C1 segment of cervical spinal cord (tissue), 14 donors: ENCODE measurements at places on chromosomes 2 and 18.

- DNase-seq, result no peak
Observed at GRCh38 chr2:6602471-6602870, 263.2 kb downstream of the CMPK2 start.

DNA sequence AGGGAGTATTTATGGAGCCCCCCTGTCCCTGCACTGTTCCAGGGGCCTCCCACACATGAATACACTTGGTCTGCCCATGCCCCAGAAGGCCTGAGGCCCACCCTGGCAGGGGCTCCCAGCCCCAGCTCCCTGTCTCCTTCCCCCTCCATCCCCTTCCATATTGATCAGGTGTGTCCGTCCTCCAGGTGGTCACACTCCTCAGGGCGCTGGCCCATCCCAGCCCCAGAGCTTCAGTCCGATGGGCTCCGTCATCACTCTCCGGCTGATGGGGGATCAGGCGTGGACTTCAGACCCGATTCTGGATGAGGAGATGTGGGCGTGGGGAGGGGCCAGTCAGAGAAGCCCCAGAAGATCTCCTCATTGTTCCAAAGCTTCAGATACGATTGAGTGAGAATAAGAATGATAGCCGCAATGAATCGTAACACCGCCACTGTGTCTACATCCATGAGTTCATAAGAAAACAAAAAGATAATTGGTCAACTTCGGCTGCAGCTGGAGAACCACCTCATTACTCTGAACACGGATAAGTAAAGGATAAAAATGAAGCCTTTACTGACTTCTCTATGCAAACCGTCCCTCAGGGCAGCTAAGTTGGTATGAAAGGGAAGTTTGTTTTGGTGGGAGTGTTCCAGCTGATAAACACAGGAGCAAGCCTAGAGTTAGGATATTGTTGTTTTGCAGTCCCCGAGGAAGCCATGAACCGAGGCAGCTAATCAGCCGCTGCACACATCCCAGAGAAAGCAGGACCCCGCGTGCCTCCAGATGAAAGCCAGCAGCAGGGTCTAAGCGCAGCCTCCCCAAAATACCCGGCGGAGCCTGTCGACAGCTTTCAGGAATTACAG, 279.5 kb downstream of the NDUFA10 start:
- DNase-seq, result no peak

DNA sequence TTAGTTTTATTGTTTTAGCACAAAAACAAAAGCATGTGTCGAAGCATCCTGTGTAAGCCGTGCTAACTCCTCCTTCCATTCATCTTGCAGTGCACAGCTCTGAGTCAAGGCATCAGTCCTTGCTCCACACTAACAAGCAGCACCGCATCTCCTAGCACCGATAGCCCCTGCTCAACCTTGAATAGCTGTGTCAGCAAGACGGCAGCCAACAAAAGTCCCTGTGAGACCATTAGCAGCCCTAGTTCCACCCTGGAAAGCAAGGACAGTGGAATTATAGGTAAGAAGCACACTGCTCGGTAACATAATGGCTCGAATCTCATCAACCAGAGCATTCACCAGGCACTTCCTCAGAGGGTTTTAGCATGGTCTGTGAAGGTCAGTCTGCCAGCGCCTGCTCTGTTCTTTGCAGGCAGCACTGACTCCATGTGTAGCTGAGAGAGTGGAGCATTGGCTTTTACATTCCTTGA, 136.2 kb downstream of the WDSUB1 start:
- DNase-seq, result no peak

DNA sequence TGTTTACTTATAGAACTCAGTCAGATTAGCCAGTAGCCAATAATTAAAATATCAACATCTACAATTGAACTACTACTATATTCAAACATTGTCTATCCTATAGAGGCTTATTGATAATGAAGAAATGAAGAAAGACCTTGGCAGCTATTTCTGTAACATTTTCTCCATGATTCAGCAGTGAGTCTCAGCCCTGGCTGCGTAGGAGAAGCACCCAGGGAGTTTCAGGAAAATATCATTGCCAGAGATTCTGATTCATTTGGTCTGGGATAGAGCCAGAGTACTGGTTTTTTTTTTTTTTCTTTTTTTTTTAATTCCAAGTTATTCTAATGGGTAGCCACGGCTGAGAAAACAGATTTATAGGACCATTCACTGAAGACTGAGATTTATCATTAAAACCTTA, 404.8 kb downstream of the TXNL1 start:
- no peak for DNase-seq

DNA sequence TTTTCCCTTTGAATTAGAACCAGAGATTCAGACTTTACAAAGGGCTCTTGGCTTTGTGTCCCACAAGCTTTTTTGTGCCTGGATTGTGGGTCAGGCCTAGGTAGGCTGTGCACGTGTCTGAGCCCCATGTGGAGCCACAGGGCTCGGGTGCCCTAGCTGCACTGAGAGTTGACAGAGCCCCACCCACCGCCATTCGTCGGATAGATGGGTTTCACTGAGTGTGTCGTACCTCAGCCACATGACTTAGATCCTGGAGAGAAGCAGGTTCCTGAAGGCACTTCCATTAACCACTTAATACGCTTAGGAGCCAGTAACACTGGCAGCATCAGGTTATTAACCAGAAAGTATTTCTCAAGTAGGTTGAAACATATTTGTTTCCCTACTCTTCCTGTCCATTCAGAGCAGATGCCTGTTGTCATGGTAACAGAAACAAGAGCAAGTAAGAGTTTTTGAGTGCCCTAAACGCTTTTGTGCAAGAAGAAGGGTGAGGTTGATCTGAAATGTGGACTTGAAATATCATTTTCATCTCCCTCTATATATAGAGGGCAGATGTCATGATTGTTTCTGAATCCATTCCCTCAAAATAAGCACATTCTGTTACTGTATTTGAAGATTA, 30.0 kb downstream of the ADCYAP1 start:
- no peak for DNase-seq

DNA sequence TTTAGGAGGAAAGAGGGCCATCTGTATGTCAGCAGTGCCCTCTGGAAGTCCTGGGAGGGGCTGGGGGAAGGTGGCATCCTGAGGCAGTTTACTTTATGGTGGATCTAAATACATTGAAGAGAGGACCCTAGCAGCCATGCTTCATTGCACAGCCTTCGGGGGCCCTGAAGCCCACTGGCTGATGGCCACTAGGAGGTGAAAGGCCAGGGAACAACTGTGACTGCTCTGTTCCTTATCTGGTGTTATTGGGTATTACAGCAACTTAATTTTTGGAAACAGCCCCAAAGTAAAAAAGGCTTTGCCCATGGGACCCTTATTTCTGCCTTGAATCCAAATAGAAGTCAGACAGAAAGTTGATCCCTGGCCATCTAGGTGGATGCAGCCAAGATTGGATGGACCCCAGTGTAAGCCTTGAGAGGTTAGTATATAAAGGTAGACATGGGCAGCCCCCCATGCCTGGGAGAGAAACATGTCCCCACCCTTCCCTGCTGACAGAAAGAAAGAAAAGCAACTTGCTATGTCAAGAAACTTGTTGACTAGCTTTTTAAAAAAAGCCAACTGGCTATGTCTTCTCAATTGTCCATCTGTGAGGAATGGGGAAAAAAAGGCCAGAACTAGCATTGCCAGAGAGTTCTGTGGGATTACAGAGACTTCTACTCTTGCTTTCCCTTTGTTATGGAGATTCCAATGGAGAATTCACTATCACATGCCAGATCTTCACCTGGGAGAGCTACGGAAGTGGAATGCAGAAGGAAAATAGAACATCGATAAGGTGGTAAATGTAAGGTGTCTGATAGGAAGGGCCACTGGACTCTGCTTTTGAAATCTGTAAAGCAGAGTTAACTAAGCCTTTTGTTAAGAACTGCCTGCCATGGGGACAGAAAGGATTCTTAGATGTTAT, 58.6 kb upstream of the OSR1 start:
- DNase-seq, result no peak

DNA sequence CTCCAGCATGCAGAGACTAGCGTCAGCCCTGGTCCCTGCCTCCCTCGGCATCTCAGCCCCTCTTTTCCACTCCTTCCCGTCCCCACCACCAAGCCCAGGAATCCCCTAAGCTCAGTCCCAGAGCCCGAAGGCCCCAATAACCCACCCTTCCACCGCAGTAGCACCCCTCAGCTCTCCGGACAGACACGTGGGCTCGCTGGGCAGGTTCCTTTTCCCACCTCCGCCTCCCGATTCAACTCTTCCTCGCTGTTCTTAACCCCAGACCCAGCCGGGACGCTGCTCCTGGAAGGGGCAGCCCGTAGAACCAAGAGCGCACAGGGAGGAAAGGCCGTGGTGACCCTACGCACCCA, 1.4 kb downstream of the IHH start:
- DNase-seq, result no peak

- no peak for DNase-seq
Observed at GRCh38 chr2:41321351-41321750, 726.5 kb upstream of the PKDCC start.

DNA sequence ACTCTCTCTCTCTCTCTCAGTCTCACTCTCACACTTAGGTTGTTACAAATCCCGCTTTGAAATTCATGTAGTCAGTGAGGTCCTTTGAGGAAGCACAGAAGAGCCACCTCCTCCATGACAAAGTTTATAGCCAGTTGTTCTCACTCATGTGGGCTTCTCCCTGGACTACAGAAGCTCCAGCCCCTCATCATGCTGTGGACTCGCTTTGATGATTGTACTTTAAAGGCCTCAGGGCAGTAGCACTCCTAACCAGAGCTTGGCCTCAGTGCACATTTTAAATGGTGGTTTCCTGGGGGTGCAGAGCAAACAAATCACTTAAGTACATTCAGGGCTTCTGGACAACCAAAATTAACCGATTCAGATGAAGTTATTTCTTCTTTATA, 115.7 kb downstream of the MTCL1 start:
- DNase-seq, result no peak

DNA sequence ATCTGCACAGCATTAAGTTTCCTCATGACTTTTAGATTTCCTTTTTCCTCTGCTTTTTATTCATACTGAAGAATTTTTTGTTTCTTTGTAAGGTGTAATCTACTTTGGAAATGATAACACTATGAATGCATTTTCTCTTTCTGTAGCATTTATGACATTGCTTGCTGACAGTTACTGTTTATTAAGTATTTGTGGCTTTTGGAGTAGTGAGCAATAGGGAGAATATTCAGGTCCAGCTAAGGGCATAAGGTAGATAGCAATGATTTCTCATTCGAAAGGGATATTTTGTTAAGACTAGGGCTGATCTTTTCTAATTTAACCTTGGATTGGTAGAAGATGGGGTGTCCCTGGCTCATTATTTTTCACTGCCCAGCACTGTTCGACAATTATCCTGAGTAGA, 80.3 kb downstream of the XRCC5 start:
- DNase-seq, result no peak
